Activated T-helper 9 cell treated with anti-CD3 and anti-CD28 coated beads, Interleukin-2, amount 50 U/mL, for 16 hours (primary cell): ENCODE measurements at places on chromosomes 6 and 20.

GRCh38 chr6:7129360-7129759 is 21.6 kb downstream of the RREB1 start:
- DNase-seq, result no peak

DNA sequence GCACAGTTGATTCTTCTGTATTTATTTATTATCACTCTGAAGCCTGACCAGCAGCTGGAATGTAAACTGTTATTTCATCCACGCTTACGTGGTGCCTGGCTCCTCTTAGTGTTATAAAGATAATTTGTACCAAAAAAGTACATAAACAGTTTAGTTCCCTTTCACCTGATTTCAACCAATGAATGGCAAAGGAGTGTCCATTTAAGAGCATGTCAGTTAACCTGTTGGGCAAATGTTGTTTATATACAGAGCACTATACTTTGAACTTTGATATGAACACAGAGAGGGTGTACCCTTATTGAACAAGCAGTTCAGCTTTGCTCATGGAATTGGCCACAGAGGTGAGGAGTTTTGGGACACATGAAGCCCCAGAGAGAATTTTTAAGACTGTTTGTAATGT is 7.2 kb upstream of the CTCFL start:
- no peak for DNase-seq

- DNase-seq, result no peak
Observed at GRCh38 chr20:16392346-16392745, 180.9 kb downstream of the KIF16B start.

GRCh38 chr6:30131947-30132497 is 3.9 kb upstream of the TRIM40 start:
- DNase-seq, result no peak

- no peak for DNase-seq
Observed at GRCh38 chr6:21953831-21954801, 342.7 kb downstream of the PRL start.

GRCh38 chr20:44411020-44411756 is 55.7 kb downstream of the HNF4A start:
- no peak for DNase-seq

DNA sequence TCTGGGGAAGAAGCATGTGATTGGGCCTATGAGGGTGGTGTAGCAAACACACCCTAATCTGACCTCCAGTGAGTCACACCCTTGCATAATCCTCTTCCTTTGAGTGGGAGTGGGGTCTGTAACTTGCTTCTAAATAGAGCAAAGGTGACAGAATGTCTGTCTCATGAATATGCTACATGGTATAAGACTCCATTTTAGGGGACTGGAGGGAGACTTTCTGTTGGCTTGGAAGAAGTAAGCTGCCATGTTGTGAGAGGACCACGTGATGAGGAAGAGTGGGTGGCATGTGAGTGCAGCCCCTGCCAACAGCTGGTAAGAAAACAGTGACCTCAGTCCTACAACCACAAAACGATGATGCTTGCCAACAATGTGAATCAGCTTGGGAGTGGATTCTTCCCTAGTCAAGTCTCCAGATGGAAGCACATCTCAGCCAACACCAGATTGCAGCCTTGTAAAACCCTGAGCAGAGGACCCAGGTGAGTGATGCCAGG is 3.7 kb downstream of the AK9 start:
- no peak for DNase-seq

DNA sequence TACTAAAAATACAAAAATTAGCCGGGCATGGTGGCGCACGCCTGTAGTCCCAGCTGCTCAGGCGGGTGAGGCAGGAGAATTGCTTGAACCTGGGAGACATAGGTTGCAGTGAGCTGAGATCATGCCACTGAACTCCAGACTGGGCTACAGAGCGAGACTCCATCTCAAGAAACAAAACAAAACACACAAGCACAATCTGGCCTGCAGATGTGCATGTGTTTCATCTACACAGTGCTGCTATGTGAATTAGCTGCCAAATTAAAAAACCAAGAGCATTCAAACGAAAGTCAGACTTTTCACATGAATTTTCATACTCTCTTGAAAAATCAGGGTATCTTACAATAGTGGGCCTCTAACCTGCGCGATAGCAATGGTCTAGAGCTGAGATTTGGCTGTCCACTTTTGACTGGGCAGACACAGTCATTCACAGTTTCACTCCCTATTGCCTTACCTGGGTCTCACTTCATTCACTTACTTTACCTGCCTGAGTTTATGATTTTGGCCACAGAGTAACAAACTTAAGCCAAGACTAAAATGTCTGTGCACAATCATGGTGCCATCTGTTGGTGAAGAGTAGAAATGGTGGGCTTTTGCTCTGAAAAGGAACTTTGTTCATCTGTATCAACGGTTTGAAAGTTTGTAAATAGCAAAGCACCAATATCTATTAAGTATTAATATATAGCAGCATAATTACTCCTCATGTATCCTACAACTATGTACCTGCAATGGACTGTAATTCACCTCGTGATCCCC is 138.5 kb upstream of the UST start:
- no peak for DNase-seq

- no peak for DNase-seq
Observed at GRCh38 chr20:62739067-62739466, 30.4 kb downstream of the NTSR1 start.

GRCh38 chr20:63706852-63707557 is 771 bp downstream of the ARFRP1 start:
- DNase-seq, result peak; percentile 42

GRCh38 chr20:6719369-6719721 is 48.1 kb upstream of the BMP2 start:
- no peak for DNase-seq

DNA sequence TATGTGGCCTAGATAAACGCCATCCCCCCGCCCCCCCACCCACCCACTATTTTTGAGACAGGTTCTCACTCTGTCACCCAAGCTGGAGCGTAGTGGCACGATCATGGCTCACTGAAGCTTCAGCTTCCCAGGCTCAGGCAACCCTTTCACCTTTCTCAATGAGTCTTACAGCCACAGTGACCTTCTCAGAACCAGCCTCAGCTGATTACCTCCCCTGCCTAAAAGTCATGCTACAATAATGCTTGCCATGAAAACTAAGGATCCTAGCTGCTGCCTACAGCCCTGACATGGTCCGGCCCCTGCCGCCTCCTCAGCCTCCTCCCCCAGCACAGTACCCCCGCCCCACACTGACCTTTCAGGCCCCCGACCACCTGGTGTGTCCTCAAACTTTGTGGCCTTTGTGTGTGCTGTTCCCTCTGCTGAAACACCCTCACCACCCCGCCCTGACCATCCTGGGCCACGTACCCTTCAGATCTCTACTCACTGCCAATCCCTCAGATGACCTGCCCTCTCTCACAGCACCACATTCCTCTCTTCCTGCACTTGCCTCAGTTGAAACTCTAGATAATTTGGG is 31.3 kb downstream of the PNPLA1 start:
- DNase-seq, result no peak

- DNase-seq, result no peak
Observed at GRCh38 chr6:149014631-149015534, 268.1 kb downstream of the UST start.

DNA sequence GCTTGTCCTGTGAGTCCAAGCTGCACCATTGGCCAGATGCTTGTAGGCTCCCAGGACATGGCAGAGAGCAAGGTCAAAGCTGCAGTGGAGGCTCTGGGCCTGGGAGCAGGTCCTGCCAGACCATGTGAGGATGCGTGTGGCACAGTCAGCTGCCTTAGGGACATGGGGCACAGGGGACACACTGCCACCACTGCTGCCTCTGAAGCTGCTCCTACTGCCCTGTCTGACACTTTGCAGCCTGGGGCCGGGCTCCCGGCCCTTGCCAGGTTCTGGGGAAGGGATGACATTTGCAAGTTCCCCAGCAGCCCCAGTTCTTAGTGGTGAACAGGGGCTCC is 13.2 kb upstream of the FUT9 start:
- DNase-seq, result no peak

DNA sequence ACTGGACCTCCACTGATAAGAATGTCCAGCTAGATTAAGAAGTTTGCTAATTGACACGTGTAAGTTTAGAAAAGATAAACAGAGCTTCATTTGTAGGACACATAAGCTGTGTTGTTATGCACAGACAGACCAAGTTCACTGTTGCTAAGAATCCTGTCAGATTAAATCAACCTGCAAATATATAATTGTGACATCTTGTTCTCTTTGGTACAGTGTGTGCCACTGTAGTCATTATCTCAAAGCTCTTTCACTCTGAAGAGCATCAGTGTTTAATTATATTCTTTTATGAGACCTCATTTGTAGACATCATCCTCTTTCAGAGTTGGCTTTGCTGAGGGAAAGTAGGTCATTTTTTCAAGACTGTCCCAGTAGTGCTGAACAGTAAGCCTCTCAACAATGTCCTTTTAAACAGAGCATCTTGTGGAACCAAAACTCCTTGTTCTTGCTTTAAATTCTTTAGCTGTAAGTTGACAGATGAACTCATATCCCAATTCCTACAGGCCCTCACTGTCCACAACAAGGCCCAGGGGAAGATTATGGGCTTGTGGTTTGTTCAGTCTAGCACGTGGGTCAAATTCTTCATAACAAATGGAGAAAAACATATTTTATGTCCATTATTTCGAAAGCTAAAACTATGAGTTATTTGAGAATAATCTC is 252.4 kb downstream of the HDGFL1 start:
- no peak for DNase-seq

GRCh38 chr6:129920103-129920798 is 59.1 kb upstream of the TMEM244 start:
- no peak for DNase-seq

- no peak for DNase-seq
Observed at GRCh38 chr6:108989700-108990099, 104.9 kb downstream of the SESN1 start.

GRCh38 chr6:90385759-90386313 is 89.2 kb upstream of the BACH2 start:
- no peak for DNase-seq

DNA sequence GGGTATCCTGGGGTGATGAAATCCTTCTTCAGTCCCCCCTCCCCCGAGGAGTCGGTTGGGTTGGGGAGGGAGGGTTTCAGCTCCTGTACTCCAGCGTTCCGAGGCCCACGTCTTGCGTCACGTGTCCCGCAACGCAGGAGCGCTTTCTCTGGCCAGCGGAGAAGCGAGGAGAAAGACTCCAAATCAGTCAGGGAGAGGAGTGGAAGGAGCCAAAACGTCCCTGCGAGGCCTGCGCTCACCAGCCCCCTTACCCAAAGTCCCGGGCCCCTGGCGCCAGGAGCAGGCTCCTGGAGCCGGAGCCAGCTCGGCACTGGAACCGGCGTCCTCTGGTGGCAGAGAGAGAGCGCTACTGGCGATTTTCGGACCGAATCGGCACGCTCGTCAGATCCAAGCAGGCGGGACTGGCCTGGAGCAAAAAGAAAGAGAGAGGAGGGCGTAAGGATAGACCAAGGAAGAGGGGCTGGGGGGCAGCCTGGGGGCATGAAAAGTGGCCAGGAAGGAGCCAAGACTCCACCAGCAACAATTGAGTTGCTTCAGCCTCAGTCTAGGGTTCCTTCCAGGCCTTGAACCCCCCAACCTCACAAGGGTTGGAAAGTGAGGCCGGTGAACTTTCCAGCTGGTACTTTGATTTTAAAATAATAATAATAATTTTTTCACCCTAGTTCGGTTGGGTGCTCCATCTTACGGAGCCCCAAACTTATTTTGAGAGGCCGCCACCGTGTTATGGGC is at the start of gene GNAS:
GNAS (plus strand) TSS at position 174 of the 729 bp plus-strand sequence.
- peak; percentile 24 for DNase-seq

GRCh38 chr6:26436018-26436417 is 4.3 kb upstream of the BTN3A3 start:
- DNase-seq, result no peak

DNA sequence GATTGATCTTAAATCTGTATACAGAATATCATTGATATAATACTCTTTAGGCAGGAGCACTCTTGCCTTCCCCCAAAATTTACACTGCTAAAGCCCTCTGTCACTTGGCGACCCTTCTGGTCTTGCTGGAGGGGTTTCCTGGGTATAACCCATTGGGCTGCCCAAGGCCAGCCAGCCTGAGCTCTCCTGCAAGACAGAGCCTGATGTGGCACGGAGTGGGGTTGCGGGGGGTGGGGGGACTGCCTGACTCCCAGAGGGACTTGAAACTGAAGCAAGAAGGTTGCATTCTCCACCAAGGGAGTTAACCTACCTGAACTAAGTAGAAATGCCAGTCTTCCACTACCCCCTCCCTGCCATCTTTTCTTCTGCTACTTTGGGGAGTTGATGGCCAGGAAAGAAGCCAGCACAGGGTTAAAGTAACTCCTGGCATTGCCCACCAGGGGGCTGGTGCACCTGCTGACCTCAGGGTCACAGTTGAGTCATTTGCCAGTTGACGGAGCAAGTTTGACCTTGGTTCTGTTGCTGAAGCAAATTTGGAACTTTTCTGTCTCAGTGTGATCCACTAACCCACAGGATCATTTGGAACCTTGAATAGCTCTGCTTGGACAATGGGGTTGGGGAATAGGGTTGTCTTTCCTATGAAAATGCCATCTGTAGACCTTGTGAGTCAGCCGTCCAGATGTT is 79.4 kb downstream of the ASXL1 start:
- DNase-seq, result no peak

DNA sequence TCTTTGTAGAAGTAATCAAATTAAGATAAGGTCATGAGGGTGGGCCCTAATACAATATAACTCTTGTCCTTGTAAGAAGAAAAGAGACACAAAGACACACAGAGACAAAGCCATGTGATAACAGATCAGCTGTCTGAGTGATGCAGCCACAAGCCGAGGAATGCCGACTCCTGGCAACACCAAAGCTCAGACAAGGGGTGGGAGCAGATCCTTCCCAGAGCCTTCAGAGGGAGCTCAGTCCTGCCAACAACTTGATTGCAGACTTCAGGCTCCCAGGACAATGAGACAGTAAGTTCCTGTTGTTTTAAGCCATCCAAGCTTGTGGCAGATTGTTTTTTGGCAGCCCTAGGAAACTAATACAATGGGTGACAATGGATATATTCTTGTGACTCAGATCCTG is 325.0 kb upstream of the AGPAT4 start:
- DNase-seq, result no peak

DNA sequence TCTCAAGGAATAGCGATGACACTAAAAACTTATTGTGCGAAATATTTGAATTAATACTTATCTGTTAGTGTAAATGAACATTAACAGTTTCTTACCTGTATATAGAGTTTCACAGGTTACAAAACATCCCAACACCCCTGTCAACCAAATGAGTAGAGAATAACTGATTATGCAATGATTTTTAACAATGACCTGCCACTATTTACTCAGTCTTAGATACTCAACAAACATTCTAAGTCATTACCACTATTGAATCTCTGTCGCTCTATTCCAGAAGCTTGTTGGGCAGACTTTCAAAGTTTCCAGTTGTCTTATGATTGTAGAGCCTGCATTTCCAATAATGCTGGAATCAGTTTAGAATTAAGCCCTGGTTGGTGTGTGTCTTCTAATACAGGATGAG is 85.5 kb downstream of the RNF182 start:
- no peak for DNase-seq

- no peak for DNase-seq
Observed at GRCh38 chr6:42099340-42100028, 42.9 kb downstream of the C6orf132 start.

GRCh38 chr20:59134182-59134581 is 29.4 kb upstream of the ZNF831 start:
- DNase-seq, result no peak
